Endodermal cell (in vitro differentiated cells): ENCODE measurements at places on chromosomes 1 and 21. TPM values are rescaled to one million over a fixed set of nuclear protein-coding genes. Genes with fewer than 3 reads are reported as not detected.
A peak's percentile ranks its signal among the peaks of the same experiment; 100 is the strongest.

The MTHFR gene
- 20.9 and 22.3 TPM in 2 replicates for total RNA-seq

DNA sequence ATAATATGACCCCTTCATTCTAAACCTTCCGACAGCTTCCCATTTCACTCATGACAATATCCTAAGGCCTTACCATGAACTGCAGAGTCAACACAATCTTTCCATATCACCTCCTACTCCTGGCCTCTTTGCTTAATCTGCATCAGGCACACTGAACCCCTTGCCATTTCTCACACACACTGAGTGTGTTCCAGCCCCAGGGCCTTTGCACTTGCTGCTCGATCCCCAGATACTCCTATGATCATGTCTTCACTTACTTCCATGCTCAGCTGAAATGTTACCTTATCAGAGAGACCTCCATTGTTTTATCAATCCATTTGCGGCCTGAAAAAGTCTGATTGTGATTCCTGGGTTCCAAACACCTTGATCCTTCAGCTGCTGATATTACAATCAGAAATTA is 47.0 kb downstream of the ETS2 start:
- no peak for DNase-seq

- DNase-seq: peak; percentile 92
Observed at GRCh38 chr1:31714442-31715086, 10.7 kb upstream of the COL16A1 start.

The NR0B2 gene
- total RNA-seq: not detected in 3 replicates

DNA sequence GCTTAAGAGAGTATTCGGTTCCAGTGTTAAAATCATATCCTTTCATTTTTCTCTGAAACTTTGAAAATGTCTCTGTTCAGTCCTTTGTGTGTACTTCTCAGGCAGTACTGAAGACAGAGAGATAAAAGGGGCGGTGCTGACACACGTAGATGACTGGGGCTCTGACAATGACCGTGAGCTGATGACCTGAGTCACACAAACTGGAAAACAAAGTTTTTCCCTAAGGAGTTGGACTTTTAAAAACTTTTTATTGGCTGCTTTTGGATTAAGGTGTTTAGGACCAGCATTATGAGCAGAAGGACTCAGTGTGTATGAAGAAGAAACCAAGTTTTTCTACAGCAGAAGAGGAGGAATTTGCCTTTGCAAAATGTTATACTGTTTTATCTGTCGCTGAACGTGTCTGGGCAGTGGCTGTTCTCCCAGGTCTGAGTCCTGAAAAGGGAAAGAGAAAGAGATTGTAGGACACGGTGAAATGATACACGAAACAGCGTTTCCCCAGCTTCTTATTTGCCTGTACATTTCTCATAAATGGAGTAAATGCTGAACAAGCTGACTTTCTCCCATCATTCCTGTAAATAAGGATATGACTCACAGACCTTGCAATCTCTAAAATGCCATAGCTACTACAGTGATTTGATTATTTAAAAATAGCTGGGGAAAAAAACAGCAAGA is 51.5 kb downstream of the MAP3K7CL start:
- no peak for DNase-seq

GRCh38 chr21:33684923-33685560 is 42.7 kb downstream of the ITSN1 start:
- no peak for DNase-seq

DNA sequence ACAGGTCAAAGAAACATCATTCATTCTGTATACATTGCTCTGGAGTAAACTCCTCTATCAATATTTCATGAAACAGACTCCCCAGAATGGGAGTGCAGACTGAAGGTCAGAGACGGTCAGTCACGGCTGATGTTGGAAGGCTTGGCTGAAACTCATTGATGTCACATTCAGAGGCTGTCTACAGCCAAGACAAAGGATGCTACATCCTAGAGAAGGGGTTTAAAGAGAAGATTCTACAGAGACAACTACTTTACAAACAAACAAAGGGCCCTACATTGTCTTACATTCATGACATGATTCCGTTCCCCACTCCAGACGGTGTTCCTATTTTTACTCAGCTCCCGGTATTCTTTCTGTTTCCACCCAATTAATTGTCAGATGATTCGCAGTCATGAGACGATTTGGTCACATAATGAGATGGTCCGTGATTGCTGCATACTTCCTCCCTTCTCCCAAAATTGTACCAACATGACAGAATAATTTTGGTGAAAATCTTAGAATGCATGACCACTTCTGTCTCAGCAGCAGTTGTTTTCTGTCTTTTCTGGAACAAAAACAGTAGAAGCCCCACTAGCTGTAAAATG is 73.8 kb upstream of the VAV3 start:
- no peak for DNase-seq

- DNase-seq: no peak
Observed at GRCh38 chr1:13968361-13968760, 268.4 kb downstream of the PRDM2 start.

DNA sequence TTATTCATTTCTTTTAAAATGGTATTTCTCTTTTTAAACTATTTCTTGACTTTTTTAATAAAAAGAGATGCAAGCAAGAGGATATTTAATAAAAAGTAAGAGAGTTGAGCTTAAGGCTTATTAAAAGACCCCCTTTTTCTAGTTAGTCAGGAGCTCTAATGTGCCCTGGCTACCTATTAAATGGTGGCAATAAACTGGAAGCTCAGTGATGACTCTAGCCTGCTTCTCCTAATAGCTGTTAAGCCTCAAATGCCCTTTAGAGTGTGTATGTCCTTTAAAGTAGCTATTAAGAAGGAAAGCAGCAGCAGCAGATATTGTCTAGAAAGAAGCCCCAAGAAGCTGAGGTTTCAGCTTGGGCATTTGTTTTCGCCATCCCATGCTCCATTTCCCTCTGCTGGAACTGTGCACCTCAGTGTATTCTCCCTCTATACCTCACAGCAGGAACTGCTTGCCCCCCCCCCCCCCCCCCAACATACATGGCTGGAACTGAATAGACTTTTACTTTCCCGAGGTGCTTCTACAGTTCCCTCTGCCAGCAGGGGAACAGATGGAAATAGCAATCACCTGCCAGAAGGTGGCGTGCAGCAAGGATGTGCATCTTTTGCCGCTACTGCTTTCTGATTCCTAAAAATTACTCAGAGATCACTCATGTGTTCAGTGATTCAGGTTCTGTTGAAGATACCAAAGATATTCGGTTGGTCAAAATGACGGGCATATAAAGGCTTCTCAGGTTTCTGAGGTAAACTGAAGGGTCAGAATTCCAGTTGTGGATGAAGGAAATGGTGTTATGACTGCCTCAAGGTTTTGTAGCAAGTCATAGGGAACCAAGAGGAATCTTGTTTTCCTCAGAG is 2.5 kb downstream of the RGS4 start:
- DNase-seq: peak; percentile 88

The GUCA2A gene
- total RNA-seq: 1.9 and 2.3 TPM in 2 replicates

DNA sequence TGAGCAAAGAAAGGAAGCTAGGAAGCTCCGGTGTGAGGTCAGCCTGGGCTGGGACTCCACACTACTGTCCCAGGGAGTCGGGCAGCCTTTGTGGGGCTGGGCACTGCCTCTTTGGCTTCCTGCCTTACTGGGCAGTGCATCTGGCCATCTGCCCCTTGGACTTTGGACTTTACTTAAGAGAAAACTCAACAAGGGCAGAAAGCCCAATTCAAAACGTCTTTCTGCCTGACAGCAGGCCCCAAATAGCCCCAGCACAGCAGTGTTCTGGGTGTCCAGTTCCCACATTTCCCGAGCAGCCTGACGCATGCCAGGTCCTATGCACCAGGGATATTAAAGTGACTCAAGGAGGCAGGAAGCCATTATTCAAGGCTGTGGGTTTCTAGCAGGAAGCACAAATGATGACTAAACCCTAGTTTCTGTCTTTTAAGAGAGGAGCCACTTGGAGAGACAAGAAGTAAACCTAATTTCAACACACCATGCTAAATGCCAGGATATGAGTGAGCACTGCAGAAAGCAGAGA is 37.9 kb upstream of the EDEM3 start:
- DNase-seq: no peak

DNA sequence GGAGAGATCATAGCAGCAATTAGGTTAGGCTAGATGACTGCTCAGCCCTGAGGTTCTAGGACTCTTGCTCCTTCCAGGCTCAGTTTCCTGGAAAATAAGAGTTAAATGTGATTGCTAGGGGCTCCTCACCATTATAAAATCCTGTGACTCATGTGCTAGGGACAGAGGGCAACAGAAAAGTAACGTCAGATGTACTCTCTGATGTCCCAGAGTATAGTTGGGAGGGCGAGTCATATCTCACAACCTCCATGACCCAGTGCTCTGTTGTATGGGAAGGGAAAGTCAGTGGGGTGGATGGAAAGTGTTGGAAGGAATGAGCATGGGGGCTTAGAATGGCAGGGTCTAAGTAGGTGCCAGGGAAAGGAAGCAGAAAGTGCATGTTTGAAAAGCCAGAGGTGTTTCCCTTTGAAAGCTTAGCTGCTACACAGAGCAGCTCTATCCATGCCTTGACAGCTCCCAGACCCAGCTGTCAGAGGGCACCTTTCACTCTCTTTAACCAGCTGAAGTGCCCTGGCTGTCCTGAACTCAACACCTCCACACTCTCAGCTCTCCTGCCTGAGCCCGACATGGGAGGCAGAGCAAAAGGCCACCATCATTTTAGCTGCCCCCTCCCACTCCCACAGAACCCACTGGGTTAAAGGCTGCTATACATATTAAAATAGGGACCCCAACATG is 11.6 kb downstream of the GJA5 start:
- no peak for DNase-seq

- no peak for DNase-seq
Observed at GRCh38 chr1:225607355-225607754, 45.6 kb downstream of the ENAH start.

DNA sequence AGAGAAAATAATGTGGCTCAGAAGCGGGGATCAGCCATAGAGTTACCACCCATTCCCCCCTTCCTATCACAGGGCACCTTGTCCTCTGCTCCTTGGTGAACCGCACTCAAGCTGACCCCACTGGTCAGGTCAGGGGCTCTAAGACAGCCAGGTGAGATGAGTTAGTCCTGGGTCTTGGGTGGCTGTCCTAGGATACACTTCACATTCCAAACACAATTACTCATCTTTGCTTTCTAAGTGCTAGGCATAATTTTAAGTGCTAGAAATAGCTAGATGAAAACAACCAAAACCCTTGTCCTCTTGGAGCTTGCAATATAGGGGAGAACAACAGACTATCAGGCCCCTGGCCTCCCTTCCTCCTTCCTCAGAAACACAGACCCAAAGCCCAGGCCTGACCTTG is 7.8 kb upstream of the MUTYH start:
- DNase-seq: no peak

GRCh38 chr1:75632350-75632949 is 21.5 kb upstream of the SLC44A5 start:
- no peak for DNase-seq

- no peak for DNase-seq
Observed at GRCh38 chr1:52157582-52157981, 15.7 kb downstream of the ZFYVE9 start.

The CD247 gene
- total RNA-seq: 0.23 to 0.46 TPM in 2 of 3 replicates, not detected in the other

GRCh38 chr21:42304556-42305454 is 10.4 kb downstream of the TFF3 start:
- DNase-seq: peak; percentile 23

The TRIM67 gene
- total RNA-seq: 0.04 to 0.08 TPM in 2 of 3 replicates, not detected in the other

DNA sequence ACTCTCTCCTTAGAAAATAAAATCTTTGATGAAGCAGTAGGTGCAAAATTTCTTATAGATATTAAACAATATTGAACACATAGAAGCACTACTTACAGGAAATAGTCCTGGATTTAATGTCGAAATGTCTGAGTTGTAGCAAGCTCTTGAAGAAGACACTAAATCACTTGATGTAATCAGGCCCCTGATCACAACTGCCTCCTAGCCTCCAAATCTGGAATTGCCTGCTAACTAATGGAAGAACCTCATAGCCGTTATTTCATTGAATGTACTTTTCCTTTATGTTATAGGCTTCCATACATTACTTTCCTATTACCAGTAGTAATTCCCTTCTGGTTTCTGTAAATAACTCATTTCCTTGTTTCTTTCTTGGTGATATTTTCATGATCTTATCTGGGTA is 675.7 kb upstream of the CHRM3 start:
- peak; percentile 51 for DNase-seq

GRCh38 chr1:162319493-162320175 is 57.0 kb downstream of the SPATA46 start:
- DNase-seq: no peak

- peak; percentile 66 for DNase-seq
Observed at GRCh38 chr1:200081151-200081968, 53.9 kb downstream of the NR5A2 start.

The FNBP1L gene
- total RNA-seq: 106 to 109 TPM (median 107 TPM) in 3 replicates

GRCh38 chr1:32063261-32063681 is 9.5 kb upstream of the TMEM39B start:
- peak; percentile 49 for DNase-seq

GRCh38 chr1:19644395-19644680 is 227 bp downstream of the NBL1 start:
- no peak for DNase-seq

DNA sequence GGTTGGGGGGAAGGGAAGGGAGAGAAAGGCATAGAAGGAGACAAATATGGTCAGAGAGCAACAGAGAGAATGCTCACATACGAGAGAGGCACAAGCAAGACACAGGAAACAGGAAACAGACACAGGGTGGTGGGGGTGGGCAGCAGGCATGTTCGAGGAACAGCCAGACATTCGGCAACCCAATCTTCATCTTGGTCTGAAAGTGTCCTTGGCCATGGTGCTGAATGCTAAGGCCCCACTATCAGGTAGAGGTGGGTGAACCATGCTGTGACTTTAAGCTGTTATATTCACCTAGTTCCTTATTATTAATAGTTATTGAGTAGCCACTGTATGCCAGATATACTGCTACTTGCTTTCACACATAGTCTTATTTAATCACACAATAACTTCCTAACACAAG is 109.2 kb downstream of the DDX20 start:
- DNase-seq: peak; percentile 79

GRCh38 chr1:242568666-242569065 is 44.2 kb upstream of the PLD5 start:
- DNase-seq: peak; percentile 58

DNA sequence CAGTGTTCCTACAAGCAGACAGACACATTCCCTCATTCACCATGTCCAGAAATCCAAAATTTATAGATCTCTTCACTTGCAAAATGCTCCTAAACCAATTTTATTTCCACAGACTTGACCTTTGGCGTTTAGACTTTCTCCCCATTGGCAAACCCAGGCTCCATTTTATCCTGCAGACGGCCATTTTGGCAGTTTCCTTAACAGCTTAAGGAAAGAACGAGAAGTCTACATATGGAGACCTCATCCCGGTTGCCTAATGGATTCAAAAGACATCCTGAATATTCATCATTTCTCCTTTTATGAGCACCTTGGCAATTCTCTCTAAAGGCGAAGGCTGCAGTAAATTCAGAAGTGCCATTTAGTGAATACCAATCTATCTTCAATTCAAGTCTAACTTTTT is 132.9 kb downstream of the HLX start:
- DNase-seq: no peak

The CFHR1 gene
- not detected in 3 replicates for total RNA-seq

GRCh38 chr1:5274527-5274926 is 620.1 kb downstream of the AJAP1 start:
- DNase-seq: no peak

- no peak for DNase-seq
Observed at GRCh38 chr1:197916500-197916983, 630 bp upstream of the LHX9 start.

DNA sequence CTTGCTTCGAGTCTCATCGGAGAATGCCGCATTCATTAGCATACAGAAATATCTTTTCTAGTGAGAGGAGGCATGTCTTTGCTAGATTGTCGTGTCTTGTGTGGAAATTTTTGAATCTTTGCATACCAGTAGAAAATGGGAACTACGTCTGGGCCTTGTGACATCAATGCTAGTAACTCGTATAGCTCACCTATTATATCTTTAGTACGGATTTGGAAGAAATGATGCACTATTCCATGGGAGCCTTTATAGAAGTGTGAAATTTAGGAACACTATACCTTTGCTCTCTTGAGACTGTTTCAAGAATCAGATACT is 835 bp downstream of the UHMK1 start:
- DNase-seq: no peak
